ENCODE measurements at places on chromosomes 5 and 9. TPM values are rescaled to one million over a fixed set of nuclear protein-coding genes. Genes with fewer than 3 reads are reported as not detected.

The INSL6 gene
- total RNA-seq = not detected

The ACOT12 gene
- total RNA-seq = not detected

The FSD1L gene
- total RNA-seq = 2.9 TPM

The SAPCD2 gene
- total RNA-seq = 3.4 TPM

Data from IMR-90 (cell line).